Fibroblast of the aortic adventitia (primary cell): ENCODE measurements at places on chromosomes 3 and 15.

DNA sequence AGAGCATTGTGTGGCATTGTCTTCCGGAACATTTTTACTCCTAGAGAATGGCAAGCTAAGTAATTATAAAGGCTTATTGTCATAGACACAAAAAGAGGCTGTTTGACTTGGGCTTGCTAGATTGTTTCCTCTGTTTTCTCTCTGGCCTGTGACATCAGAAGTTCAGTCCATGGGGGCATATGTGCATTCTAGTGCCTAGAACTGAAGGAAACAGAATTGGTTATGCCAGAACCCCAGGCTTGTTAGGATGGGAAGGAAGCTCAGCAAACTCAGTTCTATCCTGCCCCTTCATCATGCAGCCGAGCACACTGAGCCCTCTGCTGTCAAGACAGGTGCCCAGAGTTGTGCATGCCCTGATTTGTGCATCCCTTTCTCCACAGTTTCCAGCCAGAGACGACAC lies 131.3 kb downstream of the PDE8A start:
- DNase-seq: no peak

DNA sequence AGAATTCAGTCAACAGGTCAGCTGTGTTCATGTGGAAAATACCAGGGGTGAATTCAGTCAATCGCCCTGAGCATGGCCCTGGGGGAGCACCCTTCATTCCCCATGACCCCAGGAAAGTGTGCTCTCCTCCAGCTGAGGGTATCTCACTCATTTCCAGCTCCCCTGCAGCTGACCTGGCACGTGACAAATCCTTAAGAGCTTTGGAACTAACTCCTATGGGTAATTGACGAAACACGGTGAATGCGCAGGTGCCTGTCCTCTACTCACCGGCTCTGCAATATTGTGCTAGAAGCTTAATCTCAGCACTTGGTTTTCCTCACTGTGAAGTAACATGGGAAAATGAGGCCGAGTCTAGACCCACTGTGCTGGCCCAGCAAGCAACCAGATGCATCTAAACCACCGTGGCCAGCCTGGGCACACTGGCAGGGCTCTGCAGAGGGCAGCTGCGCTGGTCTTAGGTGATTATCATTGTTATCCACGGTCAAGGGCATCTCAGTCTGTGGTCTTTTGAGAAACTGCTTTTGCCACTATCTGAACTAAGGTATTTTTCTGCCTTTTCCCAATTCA lies 63.1 kb downstream of the SPSB4 start:
- no peak for DNase-seq

GRCh38 chr15:63015618-63016017 lies 26.9 kb upstream of the TPM1 start:
- peak; percentile 79 for DNase-seq

DNA sequence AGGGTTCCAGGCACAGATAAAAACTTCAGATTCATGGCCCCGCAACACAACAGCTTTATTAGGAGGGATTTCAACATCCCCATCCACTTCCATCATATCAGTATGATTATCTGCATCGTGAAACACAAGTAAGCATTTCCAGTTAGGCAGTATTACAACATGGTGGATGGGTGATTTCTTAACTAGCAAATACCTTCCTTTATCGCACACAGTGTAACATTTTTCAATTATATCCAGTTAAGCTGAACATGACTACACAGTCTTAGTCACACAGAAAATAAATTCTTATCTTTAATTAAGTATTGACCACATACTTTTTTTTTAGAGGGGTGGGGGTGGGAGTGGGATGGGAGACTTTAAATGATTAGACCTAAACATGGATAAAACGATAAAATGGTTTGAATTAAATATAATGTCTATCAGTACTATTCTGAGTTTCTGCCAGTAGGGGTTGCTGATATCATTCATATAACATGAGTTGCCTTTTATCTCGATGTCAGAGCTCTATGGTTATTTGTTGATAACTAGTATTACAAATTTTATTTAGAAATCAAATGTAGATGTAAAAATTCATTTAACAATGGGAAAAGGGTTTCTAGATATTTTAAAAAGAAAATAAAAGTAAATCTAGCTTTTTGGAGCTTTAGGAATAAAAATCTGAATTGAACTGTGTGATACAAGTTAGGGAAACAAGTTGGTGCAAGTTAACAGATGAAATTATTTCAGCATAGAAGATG lies 146.6 kb downstream of the TBL1XR1 start:
- peak; percentile 78 for DNase-seq

- DNase-seq: peak; percentile 90
These were observed 109.8 kb downstream of the PPP2R3A start for GRCh38 chr3:136075218-136075808.

DNA sequence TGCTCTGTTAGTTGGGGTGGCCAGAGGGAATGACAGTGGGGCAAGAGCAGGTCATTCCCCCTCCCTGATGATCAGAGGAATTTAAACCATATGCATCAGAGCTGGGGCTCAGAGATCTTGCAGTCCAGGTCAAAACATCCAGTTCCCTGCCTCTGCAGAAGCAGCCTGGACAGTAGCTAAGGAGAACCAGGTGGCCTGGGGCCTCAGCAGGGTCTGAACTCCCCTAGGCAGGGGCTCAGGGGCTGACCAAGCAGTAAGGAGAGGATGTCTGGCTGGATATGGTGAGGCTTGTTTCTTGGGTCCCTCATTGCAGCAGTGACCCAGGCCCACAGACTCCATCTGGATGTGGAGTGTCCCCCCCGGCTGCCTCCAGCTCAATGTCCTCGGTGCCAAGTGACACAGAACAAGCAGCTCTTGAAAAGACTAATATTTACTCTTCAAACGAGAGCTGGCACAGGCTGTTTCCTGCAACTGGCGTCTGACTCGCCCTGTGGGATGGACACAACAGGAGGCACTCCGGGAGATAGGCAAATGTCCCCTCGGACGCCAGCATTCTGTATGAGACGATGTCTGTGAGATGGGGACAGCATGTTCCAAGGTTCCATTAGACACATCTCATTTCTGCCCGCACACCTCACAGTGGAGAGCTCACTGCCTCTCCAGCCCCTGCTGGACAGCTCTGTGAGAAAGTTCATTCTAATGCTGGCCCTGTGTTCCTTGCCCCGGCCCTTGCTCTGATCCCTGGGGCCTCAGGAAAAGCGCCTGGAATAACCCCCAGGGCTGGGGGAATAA lies 37.1 kb downstream of the SEC22C start:
- DNase-seq: no peak

- peak; percentile 43 for DNase-seq
These were observed 10.1 kb downstream of the TMC3 start for GRCh38 chr15:81363718-81364500.

DNA sequence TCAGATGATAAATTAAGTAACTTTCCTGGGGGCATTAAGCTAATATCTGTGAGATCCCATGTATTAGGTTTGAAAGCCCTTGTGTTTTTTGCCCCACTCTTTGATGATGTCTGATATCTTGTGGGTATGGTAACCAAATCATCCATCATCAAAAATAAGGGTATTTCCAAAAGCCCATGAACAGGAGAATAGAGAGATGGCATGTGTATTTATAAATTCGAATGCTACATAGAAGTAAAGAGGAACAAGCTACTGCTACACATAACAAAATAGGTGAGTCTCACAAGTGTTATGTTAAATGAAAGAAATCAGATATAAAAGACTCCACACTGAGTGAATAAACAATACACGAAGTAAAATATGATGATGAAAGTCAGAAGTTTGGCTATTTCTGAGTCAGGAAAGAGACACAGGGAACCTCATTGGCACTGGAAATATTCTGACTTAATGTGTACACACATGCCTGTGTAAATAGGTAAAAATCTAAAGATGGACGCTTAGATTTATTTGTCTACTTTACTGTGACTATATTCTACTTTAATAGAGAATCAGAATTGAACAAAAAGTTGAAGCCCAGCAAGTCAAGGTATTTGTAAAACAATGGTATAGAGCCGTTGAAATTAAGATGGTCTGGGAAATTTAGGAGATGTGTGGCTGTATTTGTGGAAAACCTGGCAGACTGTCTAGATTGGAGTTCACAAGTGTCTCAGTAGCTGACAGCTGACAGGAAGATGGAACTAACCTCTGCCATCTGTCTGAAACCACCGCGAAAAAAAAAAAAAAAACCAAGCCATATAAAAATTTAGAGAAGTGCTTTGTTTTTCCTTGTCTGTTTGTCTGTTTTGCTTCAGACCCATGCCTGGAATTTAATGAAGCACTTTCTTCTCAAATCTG lies 111.0 kb upstream of the TGFBR2 start:
- DNase-seq: no peak

- no peak for DNase-seq
These were observed 175.6 kb upstream of the ATP10A start for GRCh38 chr15:26038693-26039092.

- peak; percentile 32 for DNase-seq
These were observed 187.1 kb upstream of the PROK2 start for GRCh38 chr3:71972031-71972430.

GRCh38 chr3:125154800-125155269 lies 57.7 kb downstream of the SLC12A8 start:
- DNase-seq: no peak

GRCh38 chr3:53150247-53151085 lies 10.5 kb upstream of the PRKCD start:
- DNase-seq: peak; percentile 56

DNA sequence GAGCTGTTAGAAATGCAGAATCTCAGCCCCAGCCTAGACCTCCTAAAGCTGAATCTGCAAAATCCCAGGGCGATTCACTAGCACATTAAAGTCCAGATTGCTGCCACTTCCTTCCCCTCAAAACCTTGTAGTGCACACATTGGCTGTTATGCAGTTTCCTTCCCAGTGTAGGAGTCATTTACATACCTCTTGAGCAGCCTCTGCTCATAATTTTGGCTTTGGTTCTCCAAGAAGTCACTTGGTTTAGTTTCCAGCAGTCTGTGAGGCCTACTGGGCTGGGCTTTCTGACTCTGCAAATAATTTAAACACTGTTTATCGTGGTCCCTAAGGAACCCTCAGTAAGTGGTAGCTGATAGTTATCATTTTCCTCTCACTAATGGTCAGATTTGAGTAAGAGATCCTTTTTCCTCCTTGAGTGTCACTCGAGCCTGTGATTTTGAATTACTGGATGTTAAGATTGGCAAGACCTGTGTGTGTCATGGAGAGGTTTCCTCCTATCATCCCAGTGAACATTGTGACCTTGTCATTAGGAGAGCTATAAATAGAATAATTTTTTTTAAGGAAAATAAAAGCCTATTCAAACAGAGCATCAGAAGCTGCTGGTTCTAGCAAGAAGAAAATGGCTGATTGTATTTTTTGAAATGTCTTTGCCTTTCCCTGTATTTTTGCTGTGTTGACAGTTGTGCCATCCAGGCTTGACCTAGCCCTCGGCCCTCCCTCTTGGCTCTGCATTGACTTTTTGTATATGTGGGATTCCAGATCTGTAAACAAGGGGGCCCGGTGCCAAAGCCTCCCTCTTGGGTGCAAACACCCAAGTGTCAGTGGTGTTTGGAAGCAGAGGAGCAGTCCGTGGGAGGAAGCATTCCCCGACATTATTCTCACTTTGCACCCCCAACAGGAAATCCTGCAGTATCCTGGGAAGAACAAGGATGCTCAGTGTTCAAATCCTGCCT lies 134.8 kb upstream of the ANKRD28 start:
- peak; percentile 13 for DNase-seq

- no peak for DNase-seq
These were observed 42.5 kb downstream of the CMTM6 start for GRCh38 chr3:32460031-32460749.

DNA sequence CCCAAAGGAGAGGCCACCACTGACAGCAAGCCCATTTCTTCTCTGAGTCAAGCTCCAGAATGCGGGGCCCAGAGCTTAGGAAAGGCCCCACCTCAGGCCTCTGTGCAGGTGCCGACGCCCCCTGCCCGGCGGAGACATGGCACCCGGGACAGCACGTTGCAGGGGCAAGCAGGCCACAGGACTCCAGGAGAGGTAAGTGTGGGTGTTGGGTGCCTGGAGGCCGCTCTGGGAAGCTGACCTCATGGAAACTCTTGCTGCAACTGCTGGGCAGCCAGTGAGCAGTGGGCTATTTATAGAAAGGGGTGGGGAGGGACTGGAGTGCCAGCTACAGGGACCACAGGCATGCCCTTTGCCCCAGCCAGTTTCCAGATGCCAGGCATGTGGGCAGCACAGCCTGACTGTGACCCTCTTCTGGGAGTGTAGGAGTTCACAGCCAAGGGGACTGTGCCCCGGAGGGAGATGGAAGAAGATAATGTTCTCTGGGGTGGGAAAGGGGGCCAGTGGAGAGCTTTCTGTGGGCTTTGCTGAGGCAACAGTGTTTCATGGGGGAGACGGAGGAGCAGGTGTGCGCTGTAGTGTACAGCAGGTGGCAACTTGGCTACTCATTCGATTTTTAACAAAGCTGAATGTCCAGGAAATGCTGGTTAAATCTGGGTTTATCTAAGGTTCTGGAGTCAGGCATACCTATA lies 23.7 kb downstream of the ALPK3 start:
- peak; percentile 74 for DNase-seq

DNA sequence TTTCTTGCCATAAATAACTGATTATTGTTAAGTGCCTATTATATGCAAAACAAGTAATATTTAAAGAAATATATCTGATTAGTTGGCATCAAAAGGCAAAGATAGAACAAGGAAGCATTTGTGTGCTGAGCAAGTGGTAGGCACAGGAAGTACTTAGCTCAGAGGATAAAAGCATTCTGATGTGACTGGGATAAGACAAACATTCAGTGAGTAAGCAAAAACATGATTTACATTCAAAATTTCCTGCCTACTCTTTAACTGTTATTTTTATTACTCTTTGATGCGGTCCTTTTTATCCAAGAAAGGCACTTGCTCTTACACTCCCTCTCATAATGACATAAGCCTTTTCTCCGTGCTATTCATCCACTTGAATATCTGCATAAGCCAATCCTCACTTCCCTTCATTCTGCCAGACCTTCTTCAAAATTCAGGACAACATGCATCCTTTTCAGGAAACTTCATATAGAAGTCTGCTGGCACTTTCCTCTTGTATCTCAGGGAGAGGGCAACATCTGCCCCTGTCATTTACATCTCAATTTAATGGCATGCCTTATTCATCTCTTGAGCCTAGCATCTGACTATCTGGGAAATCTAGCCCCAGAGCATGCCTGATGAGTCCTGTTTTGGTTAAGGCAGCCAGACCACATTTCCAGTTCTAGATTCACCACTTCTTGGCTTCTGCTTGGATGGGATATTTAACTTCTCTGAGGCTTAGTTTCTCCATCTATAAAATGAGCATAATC lies 478.2 kb upstream of the ROBO2 start:
- DNase-seq: no peak

DNA sequence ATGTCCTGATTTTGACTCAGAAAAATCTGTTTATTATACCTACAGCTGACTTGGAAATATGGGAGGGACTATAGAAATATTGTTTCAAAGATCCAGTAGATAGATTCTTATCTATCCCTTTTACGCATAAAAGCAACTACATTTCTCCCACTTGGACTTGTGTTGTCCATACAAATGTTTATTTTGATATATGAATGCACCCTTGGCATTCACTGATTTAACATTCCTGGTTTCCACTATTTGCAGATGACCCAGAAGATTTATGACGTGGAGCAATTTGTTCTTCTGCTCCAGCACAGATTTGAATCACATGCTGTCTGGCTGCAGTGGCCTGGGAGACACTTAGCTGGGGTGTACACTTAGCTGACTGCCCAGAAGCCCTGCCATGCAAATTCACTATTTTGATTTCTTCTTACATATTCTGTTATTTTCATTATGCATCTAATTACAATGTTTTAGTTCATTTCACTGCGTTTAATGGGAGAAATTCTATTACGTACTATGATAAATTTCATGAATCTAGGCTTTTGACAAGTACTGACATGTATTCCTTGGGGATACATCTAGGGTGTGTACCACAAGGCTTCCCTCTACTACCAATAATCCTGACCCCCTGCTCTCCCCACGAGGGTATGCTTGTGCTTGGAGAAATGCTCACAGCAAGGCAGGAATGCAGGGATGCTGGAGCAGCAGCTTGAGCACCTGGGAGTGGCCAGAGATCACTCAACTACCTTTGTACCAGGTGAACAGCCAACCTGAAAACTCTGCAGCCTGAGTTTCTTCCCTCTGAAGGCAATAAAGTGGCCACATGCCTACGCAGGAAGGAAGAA lies 223.6 kb upstream of the TBL1XR1 start:
- DNase-seq: peak; percentile 61
